ENCODE measurements at places on chromosomes 3 and 15.

GRCh38 chr15:82950746-82951370, 1.7 kb downstream of the HOMER2 start:
- DNase-seq, result no peak

DNA sequence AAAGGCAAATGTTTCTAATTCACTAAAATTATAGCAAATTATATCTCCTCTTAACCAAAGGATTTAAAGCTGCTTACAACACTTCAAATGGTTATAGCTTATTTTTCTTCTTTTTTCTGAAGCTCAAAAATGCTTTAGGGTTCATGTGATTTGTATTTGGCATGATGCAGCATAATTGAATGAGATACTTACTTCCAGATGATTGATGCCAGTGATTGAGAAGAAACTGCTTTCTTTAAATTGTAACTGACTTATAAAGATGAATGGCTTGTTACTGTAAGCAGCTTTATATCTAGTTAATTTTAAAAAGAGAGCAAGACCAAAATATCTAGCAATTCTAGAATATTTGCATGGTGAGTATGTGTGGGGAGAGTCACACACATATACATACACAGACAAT, 270.7 kb upstream of the THRB start:
- no peak for DNase-seq

- DNase-seq, result no peak
Measured at GRCh38 chr3:15707779-15708178, 90.0 kb downstream of the ANKRD28 start.

DNA sequence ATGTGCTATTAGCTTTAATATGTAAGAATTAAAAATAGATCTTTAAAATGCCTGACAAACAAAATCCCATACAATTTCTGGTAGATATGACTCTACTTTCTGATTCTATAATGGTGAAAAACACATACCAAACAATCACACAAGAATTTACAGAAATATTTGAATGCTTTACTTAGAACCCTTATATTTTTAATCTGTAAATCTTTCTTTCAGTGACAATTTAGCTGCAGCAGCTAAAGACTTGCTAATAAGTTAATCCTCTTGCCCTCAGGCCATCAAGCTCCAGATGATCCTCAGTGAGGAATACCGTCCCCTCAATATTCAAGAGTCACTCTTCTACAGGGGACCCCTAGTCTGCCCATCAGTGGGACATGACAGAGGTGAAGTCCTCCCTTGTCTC, 55.6 kb downstream of the C3orf80 start:
- no peak for DNase-seq

DNA sequence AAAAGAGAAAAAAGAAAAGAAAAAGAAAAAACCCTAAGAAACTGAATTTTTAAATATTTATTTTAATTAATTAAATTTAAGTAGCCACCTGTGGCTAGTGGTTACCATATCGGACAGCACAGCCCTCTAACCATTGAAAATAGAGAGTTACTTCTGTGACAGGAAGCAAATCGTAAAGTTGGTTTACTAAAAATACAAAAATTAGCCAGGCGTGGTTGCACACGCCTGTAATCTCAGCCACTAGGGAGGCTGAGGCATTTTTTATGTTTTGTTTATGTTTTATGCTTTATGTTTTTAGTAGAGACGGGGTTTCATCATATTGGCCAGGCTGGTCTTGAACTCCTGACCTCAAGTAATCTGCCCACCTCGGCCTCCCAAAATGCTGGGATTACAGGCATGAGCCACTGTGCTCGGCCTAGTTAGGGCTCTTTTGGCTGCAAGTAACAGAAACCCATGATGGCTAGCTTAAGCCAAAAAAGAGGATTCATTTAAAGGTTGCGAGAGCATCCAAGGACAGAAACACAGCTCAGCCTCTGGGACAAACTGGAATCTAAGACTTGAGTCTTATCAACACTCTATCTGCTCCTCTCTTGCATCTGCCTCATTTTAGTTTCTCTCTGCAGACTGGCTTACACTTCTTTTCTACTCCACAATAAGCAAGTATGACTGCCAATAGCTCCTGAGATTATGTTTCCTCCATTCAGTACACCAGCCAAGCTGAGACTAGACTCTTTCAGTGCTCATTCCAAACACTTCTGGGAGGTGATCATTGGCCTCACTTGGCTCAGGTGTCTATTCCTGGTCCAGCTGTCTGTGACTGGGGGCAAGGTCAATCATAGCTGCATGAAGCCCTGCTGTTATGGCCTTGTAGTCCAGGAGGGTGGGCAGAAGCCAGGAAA, 6.8 kb upstream of the SKIL start:
- DNase-seq, result no peak

DNA sequence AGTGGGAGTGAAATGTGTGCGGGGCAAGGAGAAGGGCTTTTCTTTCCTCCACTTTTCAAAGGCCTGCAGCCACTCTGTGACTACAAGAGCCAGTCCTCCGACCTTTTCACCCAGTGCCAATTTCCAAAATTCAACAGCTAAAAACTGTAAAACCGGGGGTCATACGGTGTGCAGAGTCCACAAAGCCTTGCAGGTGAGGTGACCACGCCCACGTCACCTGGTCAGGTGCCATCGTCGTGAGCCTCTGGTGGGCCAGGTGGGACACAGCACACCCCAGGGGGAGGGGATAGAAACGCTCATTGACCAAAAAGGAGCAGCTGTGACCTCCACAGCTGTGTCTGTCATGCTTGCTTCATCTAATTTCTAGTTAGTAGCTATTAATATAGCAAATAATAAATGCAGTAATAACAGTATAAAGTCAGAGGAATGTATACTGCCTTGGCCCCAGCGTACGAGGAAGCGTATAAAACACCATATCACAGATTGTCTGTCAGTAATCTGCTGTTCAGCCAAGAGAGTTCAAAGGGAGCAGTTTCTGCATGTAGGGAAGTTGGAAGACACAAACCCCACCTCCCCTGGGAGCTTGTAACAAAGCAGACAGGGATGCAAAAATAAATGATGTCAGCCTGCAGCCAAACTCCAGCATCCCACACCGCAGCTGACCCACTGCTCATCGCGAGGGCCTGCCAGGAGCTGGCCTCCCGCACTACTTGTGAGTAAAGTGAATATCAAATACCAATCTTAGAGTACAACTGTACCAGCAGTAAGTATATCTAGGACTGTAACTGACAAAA, 86.7 kb downstream of the VGLL4 start:
- DNase-seq, result no peak

DNA sequence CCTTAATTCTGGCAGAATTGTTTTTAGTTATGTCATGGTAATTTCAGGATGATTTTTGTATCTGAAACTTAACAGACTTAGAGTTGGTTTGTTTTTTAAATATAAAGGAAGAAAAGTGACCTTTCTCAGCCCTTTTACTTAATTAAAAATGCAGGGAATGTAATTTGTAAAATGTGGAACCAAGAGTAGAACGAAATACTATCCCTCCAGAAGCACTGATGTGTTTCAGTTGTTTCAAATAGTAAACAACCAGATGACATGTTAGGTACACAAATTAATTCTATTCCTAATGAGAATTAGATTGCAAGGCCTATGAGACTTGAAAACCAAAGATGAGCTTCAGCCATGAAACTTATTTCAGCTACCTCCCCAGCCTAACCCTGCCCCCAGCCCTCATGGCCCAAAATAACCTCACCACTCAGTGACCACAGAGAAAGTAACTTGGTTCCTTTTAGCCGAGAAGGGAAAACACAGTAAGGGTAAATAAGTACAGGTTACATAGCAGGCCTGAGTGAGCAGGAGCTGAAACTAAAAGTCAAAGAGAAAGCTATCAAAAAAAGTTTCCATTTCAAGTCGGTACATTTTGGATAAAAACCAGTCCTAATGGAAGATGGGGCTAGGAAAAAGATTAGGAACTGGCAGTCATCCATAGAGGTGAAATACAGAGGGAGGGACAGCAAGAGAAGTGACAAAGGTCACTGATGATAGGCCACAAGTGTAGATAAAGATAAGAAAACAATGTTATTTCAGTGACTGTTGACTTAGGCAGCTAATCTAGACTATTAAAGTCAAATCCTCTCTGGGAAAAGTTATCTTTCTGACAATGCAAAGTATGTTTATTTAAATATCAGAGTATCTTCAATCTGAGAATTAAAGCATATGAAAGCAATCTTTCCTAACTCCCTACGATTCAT, 23.2 kb downstream of the SENP8 start:
- no peak for DNase-seq

DNA sequence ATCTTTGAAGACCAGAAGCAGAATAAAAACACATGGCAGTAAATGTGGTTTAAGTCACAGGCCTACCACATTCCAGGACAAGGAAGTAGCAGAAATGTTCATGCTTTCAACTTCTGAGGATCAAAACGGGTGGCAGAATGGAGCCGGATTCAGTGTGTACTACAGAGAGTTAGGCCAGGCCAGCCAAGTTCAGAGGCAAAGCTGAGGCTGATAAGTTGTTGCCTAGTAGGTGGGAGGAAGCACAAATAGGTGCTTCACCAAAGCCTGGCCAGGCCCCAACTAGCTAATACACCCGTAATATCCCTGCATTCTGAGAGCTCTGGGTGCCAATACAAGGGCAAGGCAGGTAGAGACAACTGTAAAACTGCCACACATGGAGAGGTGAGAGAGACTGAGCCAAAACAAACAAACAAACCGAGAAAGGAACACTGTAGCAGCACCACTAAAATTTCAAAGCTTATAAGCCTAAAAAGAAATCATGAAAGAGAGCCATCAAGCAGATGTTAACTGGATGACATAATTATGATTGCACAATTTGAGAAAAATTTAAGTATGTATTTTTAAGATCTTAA, 156.4 kb upstream of the CBLB start:
- DNase-seq, result no peak

- DNase-seq, result no peak
Measured at GRCh38 chr3:105891101-105891500, 22.3 kb upstream of the CBLB start.

DNA sequence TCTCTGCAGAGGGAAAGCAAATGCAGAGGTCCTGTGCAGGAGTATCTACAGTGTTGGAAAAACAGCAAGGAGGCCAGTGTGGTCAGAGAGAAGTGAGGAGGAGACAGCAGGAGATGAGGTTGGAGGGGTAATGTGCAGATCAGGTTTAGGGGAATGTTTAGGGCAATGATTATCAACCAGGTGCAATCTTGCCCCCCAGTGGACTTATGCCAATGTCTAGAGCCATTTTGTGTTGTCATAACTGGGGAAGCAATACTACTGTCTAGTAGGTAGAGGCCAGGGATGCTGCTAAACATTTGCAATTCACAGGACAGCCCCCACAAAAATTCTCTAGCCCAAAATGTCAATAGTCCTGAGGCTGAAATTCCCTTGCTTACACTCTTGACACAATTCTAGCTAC, 13.1 kb downstream of the CCDC191 start:
- no peak for DNase-seq

DNA sequence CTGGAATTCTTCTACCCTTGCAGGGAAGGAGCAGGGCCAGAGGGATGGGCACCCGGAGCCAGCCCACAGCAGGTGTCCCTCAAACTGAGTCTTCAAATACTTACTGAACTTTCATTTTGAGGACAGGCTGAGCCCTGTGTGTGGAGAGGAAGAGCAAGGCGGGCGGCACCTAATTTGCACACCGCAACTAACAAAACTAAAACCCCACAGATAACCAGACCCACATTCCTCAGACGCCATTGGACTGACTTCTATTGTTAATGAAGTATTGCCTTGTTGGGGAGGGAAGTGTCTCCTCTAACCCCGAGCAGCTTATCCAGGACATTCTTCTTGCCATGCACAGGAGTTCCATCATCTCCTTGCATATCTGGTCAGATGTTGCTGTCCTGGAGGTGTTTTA, 105.2 kb upstream of the NR2E3 start:
- DNase-seq, result no peak

DNA sequence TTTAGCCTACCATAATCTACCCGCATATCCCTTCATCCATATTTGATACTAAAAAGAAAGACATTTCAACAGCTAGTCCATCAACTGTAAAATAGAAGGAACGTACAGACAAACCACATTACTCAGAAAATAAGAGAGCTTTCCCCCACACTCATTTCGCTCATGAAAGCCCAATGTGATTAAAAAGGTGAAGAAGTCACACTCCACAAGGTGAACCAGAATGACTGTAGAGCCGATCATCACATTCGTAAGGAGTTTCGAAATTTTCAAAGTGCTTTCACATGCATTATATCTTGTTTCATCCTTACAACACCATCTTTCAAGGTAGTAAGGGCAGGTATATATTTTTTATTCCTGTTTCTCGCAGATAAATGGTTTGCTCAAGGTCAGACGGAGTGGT, 225.3 kb downstream of the FOXP1 start:
- DNase-seq, result no peak

GRCh38 chr3:65946438-65946837, 92.3 kb downstream of the MAGI1 start:
- no peak for DNase-seq

- DNase-seq, result peak; percentile 29
Measured at GRCh38 chr3:127652246-127652995, 20.3 kb upstream of the ABTB1 start.

GRCh38 chr15:101451266-101451799, 38.2 kb downstream of the PCSK6 start:
- DNase-seq, result no peak

DNA sequence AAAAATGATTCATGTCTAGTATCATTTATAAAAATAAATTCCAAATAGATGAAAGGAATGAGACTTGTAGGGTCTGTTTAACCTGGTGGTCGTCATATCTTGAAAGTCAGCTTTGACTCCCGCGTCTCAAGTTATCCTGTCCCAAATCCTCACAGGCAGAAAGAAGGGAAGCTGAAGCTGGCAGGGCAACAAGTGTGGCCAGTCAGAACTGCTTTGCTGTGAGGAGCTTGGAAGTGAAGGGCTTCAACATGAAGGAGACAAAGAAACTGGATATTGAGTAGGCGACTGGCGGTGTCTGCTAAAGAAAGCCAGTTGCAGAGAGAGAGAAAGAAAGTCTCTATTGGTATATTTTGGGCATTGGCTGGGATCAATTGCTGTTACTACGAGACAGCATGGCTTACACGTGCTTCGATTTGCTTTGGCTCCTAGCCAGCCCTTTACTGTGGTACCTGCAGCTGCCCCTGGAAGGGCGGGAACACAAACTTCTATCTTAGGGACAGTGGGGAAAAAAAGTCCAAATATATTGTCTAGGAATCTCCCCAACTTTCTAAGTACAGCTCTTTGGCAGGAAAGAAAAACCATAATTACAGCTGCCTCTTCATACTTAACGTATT, 107.2 kb downstream of the CHST2 start:
- no peak for DNase-seq

DNA sequence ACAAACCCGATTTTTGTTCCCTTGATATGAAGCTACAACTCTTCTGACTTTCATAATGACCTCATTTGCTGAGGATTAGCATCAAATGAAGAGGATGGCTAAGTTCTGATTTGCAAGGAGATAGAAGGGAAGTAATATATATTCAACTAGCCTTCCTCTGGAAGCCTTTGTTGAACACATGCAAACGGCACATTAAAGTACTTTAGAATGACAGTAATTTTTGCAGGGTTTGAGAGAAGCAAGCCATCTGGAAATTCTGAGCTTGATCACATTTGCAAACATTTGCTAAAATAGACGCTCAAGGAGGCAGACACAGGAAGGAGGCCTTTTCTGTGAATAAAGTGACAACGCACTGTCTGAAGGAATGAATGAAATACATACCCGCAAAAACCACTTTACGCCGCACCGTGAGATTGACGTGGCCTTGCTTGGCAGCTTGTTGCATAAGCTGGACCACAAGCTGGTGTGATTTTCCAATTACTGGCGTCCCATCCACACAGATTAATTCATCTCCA, 657.2 kb downstream of the MAGI1 start:
- DNase-seq, result no peak

Measured in effector memory CD8-positive, alpha-beta T cell (primary cell).